ENCODE measurements at places on chromosomes 16 and 17.

DNA sequence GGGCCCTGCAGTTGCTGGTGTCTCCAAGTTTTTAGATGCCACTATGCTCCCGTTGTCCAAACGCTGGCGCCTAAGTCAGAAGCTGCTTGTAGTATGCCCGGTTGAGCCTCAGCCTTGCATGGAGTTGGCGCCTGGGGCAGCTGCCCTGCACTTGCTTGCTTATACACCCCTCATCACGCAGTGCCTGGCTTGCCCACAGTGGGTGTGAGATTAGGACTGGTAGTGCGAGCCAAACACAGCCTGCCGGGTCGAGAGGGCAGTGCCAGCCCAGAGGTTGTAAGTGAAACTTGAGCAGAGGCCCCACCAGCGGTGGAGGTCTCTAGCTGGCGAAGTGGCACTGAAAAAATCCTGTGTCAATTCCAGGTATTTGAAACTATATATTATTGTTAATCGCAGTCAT is 90.3 kb downstream of the ITFG1 start:
- DNase-seq: no peak

DNA sequence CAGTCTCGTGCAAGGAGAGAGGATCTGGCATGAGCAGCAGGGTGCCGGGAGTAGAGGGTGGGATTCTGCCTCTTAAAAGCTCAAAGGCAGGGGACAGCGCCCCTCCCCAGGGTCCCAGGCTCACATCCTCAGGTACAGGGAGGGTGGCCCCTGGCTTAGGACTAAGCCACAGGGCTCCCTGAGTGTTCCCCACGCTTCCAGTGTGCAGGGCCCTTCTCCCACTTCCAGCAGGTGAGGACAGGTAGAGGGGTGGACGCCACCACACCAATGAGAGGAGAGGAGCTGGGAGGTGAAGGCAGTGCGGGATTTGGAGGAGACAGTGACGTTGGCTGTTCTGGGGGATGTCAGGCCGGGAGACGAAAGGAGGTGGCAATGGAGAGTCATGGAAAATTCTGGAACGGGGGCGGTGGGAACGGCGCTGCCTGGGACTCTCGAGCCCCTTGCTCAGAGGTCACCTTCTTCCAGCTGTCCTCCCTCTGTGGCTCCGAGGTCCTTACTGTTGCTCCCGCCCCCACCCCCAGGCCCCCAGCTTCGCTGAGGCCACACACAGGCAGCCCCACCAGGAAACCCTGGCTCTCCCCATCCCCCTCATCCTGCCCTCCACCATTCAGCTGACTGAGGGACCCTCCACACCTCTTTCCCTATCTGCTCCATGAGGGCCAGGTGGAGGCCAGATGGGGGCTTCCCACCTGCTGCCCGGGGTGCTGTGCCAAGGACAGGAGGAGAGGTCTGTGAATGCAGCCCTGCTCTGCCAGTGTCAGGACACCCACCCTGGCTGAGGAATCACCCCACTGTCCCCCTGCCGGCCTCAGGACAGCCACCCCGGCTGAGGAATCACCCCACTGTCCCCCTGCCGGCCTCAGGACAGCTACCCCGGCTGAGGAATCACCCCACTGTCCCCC is 57.7 kb upstream of the ACSF3 start:
- DNase-seq: no peak

- no peak for DNase-seq
Observed at GRCh38 chr17:29256735-29257466, 10.2 kb downstream of the CRYBA1 start.

DNA sequence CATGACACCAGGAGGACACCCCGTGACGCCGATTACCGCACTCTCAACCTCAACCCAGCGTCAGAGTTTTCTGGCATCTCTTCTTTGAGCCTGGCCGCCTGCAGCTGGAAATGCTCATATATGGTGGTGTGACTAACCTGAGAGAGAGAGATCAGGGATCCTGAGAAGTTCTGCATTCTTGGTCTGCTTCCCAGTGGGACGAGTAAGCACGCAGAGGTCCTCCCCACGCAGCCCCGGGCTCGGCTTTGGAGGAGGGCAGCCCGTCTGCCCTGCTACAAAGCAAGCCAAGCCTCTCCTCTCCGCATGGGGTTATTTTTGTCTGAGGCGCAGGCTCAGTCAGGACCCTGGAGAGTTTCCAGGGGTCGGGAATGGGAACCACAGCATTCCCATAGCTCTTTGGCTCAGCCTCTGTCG is 16.5 kb downstream of the CRISPLD2 start:
- DNase-seq: no peak

DNA sequence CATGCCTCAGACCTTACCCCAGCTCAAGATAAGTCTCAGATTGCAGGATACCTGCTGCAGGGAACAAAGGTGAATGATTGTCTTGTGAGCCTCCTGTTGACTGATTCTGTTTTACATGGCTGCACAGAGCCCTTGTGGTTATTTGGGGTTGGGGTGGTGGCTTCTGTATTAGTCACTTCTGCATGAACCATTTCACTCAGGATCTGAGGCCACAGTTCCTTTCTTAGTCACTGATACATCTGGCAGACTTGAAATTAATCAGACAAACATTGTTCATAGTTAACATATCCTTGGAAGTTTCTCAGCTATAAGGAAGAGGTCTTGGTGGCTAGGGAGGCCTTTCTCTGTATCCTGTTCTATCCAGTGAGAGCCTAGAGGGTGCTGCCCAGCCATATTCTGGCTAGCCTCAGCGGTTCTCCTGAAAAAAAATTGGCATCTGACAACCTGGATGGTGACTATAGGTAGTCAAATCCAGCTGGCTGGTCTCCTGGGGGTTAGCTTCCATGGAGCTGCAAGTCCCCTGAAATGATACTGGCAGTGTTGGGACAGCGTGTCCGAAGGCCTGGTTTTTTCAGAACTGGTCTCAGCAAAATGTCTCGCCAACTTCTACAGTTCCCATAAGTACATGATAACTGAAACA is 8.4 kb upstream of the PLK1 start:
- no peak for DNase-seq

DNA sequence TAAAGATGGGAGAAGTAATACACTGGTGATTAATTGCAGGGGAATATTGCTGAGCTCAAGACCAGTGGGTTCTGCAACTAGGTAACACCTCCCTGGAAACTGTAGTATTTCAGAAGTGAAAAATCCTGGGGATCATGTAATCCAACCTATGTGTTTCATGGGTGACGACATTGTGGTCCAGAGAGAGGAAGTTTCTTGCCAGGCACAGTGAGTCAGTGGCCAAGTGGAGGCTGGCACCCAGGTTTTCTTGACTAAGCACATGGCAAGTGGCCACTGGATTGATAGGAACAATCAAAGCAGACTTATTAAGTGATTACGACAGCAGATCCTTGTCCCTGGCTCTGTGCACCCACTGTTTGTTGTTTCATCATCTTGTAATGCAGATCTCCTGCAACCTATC is 14.6 kb upstream of the CIITA start:
- no peak for DNase-seq

- no peak for DNase-seq
Observed at GRCh38 chr16:71568551-71568950, 8.3 kb downstream of the TAT start.

- no peak for DNase-seq
Observed at GRCh38 chr16:64182985-64183384, 938.9 kb downstream of the CDH11 start.

GRCh38 chr17:78677303-78678221 is 100.4 kb upstream of the DNAH17 start:
- DNase-seq: no peak

DNA sequence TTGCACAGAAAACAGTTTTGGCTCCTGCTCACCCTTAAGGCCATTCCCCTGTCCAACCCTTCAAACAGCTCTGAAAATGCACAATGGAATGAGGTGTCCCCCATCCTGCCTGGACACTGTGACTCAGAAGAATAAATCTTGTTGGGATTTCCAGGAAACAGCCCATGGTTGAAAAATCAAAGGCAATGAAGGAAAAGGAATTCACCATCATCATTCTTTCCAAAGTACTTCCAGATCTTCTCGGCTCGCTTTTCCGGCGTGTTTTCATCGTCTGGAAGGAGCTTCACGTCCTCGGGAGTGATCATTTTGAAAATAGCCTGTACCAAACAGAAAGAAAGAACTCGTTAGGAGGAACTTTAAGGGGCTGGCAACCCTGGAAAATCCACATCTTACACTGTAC is 4.3 kb downstream of the RCVRN start:
- DNase-seq: no peak

GRCh38 chr17:27244011-27244410 is 49.9 kb upstream of the WSB1 start:
- no peak for DNase-seq

DNA sequence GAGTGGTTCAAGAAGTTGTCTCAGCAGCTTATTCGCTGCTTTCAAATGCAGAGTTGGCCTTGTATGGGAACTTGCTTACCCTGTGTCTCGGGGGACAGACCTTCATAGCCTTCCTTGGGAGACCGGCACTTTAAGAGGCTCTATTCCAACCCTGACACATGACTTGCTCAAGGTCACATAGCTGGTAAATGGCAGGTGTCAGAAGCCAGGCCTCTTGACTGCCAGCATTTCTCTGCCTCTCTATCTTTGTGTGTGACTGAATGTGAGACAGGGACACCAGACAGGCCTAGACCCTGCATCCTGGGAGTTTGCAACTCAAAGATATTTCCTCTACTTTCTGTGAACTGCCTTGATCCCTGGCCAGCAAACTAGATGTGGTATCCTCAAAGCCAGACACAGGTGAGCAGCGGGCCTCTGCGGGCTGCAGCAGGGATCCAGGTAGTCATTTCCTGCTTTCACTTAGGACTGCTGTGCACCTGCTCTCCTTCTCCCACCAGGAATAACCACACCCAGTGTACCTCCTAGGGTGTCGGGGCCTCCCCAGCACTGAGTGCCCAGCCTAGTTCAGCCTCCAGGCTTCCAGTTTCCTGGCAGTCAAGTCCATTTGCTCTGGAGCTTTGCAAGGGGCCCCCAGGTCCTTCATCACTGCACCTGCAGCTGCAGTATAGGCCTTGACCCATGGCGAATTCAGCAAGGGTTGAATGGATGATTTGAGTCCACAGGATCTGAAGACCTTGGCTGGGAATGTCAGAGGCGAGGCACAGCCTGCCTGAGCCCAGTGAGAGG is 116.6 kb upstream of the TNRC6C start:
- peak; percentile 89 for DNase-seq

DNA sequence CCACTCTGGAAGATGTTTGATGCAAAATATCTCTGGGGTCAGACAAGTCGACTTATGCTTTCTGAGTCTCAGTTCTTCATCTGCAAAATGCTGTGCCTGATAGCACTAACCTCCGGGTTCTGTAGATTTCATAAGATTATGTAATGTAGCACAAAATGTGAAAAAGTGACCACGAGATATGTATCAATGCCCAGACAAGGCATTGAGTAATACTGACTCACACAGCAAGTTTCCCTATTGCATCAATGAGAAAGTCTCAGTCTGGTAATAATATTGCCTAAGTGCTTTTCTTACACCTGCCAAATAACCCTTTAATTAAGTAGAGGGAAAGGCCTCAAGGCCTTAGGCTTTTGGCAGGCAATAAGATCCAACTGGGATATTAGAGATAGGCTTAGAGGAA is 41.4 kb upstream of the MMP2 start:
- no peak for DNase-seq

- no peak for DNase-seq
Observed at GRCh38 chr17:16972346-16972745, 428 bp upstream of the TNFRSF13B start.

DNA sequence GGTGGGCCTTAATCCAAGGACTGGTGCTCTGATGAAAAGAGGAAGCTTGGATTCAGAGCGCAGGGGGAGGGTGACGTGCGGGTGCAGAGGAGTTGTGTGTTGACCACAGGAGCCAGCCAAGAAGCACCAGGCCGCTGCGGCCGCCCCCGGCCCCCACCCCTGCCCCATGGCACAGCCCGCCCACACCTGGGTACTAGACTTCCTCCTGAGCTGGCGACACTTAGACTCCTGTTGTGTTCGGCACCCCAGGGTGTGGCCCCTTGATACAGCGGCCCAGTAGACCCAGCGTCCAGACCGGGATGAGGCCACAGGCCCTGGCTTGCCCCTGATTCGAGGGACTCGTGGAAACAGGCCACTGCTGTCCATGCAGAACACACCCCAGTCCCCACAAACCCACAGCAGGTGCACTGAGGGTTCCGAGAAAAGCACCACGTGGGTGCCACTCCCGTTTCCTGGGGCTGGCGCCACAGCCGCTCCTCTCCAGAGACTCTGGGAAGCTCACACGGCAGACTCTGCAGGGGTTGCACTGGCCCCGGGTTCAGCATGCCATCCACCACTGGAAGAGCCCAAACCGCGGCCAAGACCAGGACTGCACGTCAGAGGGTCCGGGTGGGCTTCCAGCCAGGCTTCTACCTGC is 5.7 kb upstream of the SNAI3 start:
- DNase-seq: no peak

DNA sequence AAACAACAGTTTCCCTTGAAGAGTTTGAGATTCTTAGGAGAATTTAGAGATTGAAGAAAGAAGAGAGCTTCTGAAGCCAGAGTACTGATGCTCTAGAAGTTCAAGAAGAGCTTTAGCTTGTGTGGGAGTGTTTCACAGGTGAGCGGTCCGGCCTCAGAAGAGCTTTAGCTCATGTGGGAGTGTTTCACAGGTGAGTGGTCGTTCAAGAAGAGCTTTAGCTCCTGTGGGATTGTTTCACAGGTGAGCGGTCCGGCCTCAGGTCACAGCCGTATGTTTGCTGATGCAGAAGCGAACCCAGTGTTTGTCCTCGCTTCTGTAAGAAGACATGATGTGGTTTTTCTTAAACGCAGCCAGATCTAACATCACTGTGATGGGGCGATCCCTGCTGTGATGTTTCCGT is 76.4 kb downstream of the SEC14L1 start:
- DNase-seq: no peak

DNA sequence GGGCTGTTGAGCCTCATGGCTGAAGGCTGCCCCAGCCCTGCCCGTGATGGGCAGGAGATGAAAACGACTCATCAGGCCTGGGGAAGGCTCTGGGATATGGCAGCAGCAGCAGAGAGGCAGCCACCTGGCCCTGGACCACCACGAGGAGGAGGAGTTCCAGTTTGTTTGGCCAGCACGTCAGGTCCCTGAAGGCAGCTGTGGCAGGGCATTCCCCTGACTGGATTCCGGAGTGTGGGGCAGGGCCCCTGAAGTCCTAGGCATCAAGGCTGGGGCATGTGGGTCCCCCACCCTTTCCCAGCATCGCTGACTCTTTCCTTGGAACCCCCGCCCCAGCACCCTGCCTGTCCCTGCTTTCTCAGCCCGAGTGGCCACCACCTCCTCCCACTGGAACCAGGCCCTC is 197.4 kb downstream of the ZNF423 start:
- no peak for DNase-seq

DNA sequence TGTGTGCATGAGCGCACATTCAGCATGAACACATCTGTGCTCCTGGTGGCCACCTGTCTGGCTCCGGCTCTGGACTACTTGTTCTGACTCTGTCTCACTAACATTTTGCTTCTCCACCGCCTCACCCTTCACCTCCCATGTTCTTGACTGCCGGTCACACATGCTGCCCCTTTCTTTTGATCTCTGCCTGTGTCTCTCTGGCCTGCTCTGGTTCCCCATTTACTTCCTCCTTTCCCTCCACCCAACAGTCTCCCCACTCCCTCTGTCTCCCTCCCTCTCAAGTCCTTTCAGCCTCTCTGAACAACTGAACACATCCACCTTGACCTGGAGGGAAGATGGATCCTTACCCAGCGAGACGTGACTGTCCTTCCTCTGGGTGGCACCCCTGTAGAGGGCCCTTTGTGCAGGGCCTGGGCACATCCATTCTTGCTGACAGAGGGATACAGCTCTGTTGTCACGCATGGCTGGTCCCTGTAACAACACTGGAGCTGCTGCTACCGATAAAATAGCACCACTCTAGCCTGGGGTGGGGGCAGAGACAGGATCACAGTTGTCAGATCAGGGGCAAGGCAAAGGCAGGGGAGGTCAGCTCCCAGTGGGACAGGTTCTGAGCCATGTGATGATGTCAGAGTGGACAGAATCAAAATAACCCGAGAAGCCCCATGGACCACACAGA is 11.0 kb downstream of the ZSCAN32 start:
- no peak for DNase-seq

Measured in NCI-H510A treated with DMSO at 0.1 percent for 48 hours (cell line).